SK-MEL-5 (cell line): ENCODE measurements at places on chromosomes 5 and 9.

GRCh38 chr9:126756238-126756637 lies 48.6 kb upstream of the ZBTB43 start:
- DNase-seq = no peak

- DNase-seq = no peak
Observed at GRCh38 chr9:16475257-16475656, 395.2 kb downstream of the BNC2 start.

GRCh38 chr9:112867275-112867991 lies 23.2 kb downstream of the SLC46A2 start:
- peak; percentile 82 for DNase-seq

- DNase-seq = no peak
Observed at GRCh38 chr9:101618698-101619097, 23.9 kb upstream of the PPP3R2 start.

GRCh38 chr5:160665460-160665859 lies 186.6 kb downstream of the ATP10B start:
- no peak for DNase-seq
